Glutamatergic neuron (in vitro differentiated cells): ENCODE measurements at places on chromosomes 7 and 10. TPM values are rescaled to one million over a fixed set of nuclear protein-coding genes. Genes with fewer than 3 reads are reported as not detected.

The OGDHL gene
- 2.5 TPM for total RNA-seq

- H3K27ac ChIP-seq = no peak overlapping the region
- no peaks in the 10 kb centered on the region for H3K27me3 ChIP-seq
- DNase-seq = no peak
- H3K36me3 ChIP-seq = no peaks in the 10 kb centered on the region
- H3K4me1 ChIP-seq = no peaks in the 10 kb centered on the region
Measured at GRCh38 chr10:26932576-26932975, 71.8 kb upstream of the ABI1 start.

DNA sequence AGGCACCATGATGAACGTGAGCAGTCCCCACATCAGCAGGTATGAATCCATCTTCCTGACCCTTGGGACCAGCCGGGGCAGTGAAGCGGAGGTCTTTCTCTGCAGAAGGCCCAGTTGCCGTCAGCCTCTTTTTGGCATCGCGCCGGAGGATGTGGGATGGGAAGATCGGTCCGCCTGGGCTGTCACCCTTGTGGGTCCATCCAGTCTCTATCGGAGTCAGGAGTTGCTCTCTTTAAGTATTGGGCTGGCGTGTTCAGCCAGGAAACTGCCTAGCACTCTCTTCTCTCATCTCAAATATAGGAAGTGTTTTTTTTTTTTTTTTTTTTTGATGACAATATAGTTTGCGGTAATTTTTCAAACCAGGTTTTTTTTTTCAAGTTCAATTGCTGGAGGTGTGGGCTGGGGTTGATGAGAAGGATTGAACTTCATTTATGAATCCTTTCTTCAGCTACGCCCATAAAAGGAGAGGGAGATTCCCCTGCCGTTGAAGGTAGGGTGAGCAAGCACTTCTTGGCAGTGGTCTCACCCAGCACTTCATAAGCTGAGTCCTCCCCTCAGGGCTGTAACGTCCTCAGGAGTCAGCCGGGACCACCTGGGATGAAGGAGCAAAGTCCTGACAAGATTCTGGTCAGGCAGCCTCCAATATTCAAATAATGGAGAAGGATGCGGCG lies at the start of gene IL2RA:
Gene IL2RA (minus strand): TSS at position 267 of the 671 bp plus-strand sequence. CDS start 216 bp downstream, at position 51.
- H3K4me3 ChIP-seq = no peak within 1 kb of the TSS
- H3K27ac ChIP-seq = no peak within 1 kb of the TSS
- peaks cover 2% of the 10 kb centered on the region for H3K27me3 ChIP-seq
- no peak for DNase-seq
- H3K4me1 ChIP-seq = no peaks in the 10 kb centered on the region

- peaks cover 41% of the 10 kb centered on the region for H3K4me1 ChIP-seq
- no peak for DNase-seq
- H3K27me3 ChIP-seq = peaks cover 21% of the 10 kb centered on the region
- no peak overlapping the region for H3K27ac ChIP-seq
Measured at GRCh38 chr10:72082856-72083789, 5.2 kb downstream of the SPOCK2 start.

GRCh38 chr10:12728494-12728893 lies 273.0 kb downstream of the CCDC3 start:
- H3K4me1 ChIP-seq = peaks cover 17% of the 10 kb centered on the region
- H3K27ac ChIP-seq = peak overlapping the region; percentile 35
- DNase-seq = no peak
- peaks cover 3% of the 10 kb centered on the region for H3K27me3 ChIP-seq

DNA sequence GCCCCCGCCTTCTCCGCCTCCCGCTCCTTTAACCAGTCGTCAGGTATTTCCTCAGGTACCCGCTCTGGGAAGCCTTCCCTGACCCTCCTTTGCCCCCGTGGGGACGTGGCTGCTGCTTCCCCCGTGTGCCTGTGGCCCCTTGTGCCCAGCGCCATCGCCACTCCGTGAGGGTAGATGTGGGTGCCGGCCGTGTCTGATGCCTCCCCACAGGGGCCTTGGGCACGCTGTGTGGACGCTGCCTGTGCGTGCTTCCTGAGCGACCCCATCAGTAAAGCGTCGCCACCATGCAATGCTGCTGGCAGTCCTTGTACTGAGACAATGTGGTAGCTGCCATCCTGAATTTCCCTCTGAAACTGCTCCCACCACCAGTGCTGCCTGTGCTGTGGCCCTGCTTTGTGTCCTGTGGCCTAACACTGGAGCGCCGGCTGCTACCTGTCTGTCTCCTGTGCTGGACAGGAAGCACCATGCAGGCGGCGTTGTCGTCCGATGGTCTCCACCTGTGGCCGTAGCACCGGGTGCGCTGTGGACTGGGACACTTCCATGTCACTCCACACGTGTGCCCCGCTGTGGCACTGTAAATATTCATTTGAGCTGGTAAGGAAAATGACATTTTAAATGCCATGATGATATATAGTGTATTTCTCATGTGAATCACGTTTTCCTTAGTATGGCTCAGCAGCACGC lies 213.8 kb downstream of the MGMT start:
- H3K27ac ChIP-seq = no peak overlapping the region
- no peak for DNase-seq
- peaks cover 8% of the 10 kb centered on the region for H3K4me1 ChIP-seq
- H3K27me3 ChIP-seq = no peaks in the 10 kb centered on the region
- no peaks in the 10 kb centered on the region for H3K36me3 ChIP-seq

DNA sequence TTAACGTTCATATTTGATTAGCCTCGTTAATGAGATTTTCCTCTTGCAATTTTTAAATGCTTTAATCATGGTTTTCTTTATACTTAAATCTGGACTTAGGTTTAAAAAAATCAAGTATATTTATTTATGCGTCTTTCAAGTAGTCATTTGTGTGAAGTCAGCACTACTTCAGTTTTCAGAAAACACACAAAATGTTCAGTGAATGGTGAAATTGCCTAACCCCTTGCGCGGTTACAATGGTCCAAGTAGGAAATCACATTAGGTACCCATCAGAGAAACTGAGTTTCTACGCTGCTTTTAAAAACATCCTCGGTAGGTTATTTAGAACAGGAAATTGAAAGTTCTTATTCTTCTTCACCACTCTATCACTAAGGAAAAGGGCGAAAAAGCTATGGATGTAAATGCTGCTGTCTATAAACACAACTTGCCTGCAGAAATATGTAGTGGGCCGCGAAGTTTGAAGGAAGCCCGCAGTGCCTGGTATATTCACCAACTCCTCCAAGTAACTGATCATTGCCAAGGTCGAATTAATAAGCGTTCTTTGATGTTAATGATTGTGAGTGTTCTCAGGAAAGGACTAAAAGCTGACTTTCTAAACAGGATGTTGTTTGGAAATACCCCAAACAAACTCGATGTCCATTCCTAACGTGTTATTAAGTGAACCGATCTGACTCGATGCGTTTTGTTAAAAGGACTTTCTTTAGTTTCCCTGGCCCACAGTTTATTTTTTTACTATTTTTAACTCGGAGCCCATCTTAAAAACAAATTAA lies 1.0 kb downstream of the SYPL1 start:
- H3K36me3 ChIP-seq = no peaks in the 10 kb centered on the region
- peaks cover 29% of the 10 kb centered on the region for H3K4me1 ChIP-seq
- H3K4me3 ChIP-seq = peak overlapping the region; percentile 95
- H3K27ac ChIP-seq = peak overlapping the region; percentile 90

DNA sequence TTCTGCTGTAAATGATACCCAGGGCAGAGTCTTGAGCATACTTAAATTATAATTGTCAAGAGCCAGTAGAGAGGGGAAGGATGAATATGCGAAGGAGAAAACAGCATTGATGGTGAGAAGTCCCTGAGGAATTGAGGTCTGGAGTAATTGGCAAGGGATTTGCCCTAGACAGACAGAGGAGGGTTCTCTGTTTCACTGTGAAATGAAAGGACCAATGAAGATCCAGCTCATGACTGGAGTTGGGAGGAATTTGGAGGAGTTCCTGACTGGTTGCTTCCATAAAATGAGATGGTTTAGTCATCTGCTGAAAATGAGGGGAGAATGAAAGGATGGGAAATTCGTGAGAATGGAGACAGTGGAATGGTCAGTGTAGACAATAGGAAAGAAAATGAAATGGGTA lies 6.8 kb downstream of the PRPF18 start:
- H3K36me3 ChIP-seq = no peaks in the 10 kb centered on the region
- H3K27ac ChIP-seq = no peak overlapping the region
- no peak for DNase-seq
- H3K4me3 ChIP-seq = no peak overlapping the region
- no peaks in the 10 kb centered on the region for H3K27me3 ChIP-seq

GRCh38 chr7:129877146-129877792 lies 75.5 kb downstream of the UBE2H start:
- H3K36me3 ChIP-seq = no peaks in the 10 kb centered on the region
- H3K4me1 ChIP-seq = no peaks in the 10 kb centered on the region
- H3K27ac ChIP-seq = no peak overlapping the region
- H3K4me3 ChIP-seq = no peak overlapping the region
- H3K27me3 ChIP-seq = no peaks in the 10 kb centered on the region
